ENCODE measurements at places on chromosomes 2 and 18.

GRCh38 chr2:143034292-143035074, 94.7 kb upstream of the ARHGAP15 start:
- no peak for DNase-seq

GRCh38 chr2:58876126-58876525, 635.0 kb upstream of the FANCL start:
- DNase-seq: no peak

DNA sequence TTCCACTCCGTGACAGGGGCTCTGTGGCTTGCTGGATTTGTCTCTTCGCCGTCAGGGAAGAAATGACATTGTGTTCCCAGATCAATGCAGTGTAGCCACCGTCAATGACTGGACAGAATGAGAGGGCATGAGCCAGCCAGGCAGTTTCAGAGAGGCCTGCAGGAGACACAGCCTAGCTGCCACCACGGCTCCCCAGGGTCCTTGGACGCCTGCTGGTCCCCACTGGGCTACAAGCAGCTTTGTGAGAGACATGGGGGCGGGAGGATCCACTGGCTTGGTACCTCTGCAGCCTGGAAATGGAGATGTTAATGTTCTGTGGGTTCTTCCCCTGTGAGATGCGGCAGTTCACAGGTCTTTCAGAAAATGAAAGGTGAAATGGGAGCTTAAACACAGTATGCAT, 12.1 kb upstream of the AMER3 start:
- no peak for DNase-seq

DNA sequence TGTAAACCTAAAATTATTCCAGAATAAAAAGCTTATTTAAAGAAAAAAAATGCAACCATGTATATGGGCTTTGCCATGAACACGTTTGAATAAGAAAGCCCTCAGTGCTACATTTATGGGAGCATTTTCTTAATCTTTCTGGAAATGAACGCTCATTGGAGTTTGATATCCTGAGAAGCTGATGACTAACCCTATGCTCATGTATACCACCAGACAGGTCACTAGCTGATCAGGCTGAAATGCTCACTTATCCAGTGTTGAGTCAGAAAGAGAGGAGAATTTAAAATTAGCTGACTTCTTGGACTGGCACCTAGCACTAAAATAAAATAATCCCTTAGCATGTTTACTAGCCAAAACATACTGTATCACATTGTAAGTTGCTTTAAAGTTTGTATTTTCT, 254.9 kb upstream of the SIX3 start:
- no peak for DNase-seq

GRCh38 chr2:64987956-64988419, 1.2 kb upstream of the SLC1A4 start:
- DNase-seq: no peak

Measured in GM12891 (cell line).